ENCODE measurements at places on chromosomes 7 and 10.
A peak's percentile ranks its signal among the peaks of the same experiment; 100 is the strongest.

DNA sequence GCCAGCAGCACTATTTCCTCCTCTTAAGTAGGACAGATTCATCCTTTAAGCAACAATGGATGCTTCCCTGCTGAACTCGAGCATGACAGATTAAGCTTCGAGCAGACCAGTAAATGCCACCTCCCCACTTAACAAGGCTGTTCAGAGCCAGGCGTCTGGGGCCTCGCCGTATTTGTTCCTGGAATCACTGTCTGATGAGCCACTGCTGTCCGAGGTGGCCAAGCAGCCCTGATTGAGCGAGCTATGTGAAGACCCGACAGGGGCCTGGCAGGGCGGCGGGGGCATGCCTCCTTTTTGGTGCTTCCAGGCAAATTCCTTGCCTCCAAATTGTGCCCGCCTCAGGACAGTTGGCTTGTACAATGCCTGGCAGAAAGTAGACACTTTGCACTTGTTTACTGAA, 862.6 kb downstream of the NRG3 start:
- H3K4me3 ChIP-seq: no peak overlapping the region
- no peaks in the 10 kb centered on the region for H3K36me3 ChIP-seq
- H3K27me3 ChIP-seq: no peaks in the 10 kb centered on the region
- H3K4me1 ChIP-seq: no peaks in the 10 kb centered on the region
- no peak overlapping the region for H3K27ac ChIP-seq

GRCh38 chr10:7409732-7410168, 1.1 kb downstream of the SFMBT2 start:
- H3K27ac ChIP-seq: no peak overlapping the region
- DNase-seq: peak; percentile 38
- peak overlapping the region; percentile 91 for H3K4me3 ChIP-seq
- H3K27me3 ChIP-seq: peaks cover 3% of the 10 kb centered on the region
- H3K4me1 ChIP-seq: peaks cover 54% of the 10 kb centered on the region

GRCh38 chr10:78849115-78849514, 219.7 kb upstream of the ZMIZ1 start:
- no peak for DNase-seq
- no peaks in the 10 kb centered on the region for H3K4me1 ChIP-seq
- H3K27ac ChIP-seq: no peak overlapping the region
- no peaks in the 10 kb centered on the region for H3K27me3 ChIP-seq

GRCh38 chr7:94301024-94301586, 93.6 kb upstream of the COL1A2 start:
- no peak for DNase-seq
- H3K27me3 ChIP-seq: no peaks in the 10 kb centered on the region
- no peak overlapping the region for H3K4me3 ChIP-seq
- H3K27ac ChIP-seq: no peak overlapping the region
- H3K4me1 ChIP-seq: no peaks in the 10 kb centered on the region

DNA sequence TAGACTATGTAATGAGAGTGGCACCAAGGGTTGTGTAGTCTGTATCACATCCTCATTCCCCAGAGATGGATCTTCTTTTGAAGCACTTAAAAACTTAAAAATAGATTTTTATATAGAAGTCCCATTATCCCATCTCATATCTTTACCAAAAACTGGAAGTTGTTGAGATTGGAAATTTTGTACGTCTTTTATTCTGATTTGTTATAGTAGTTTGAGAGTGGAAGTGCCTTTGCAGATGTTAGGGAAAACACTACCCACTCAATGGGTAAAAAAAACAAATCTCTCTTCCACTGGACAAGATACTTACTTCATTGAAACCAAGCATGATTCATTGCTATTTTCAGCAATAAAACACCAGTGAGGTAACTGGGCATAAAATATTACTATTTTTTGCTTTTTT, 184.4 kb downstream of the MACC1 start:
- no peak overlapping the region for H3K27ac ChIP-seq
- no peak for DNase-seq
- H3K4me1 ChIP-seq: no peaks in the 10 kb centered on the region

Measured in CD4-positive, CD25-positive, alpha-beta regulatory T cell (primary cell).